Peyer's patch (tissue), 4 donors: ENCODE measurements at places on chromosomes 12 and 14. TPM values are rescaled to one million over a fixed set of nuclear protein-coding genes. Genes with fewer than 3 reads are reported as not detected.

DNA sequence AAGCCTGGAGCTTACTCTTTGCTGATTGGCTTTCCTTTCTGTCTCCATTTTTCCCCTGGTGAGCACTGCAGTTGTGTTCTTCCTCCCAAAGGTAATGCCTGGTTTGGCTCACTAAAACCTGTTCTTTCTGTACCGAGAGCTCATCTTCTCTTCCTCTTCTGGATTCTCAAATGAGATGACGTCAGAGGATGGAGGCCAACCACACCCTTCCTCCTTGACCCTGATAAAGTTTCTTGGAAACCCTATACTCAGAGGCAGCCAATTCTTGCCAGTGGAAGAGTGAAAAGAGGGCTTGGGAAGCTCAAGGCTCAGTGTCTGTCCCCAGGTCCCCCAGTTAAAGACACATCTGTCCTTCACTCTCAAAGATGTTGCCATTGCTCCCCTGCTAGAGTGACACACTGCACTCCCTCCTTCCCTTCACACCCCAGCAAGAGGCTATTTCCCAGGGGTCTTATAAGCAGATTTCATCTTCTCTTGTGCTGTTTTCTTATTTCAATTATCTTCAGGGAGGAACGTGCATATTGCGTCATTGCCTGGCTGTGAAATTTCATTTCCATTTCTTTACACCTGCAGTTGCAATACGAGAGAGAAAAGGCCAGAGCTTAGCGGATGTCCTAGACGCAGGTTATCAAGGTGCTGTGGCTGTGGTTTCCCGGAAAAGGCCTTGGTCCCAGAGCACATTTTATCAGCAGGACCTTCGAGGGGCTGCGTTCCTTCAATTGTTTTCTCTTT, 27.3 kb downstream of the NTF3 start:
- no peak for DNase-seq

GRCh38 chr14:100866666-100867630, 36.6 kb downstream of the RTL1 start:
- no peak for DNase-seq

DNA sequence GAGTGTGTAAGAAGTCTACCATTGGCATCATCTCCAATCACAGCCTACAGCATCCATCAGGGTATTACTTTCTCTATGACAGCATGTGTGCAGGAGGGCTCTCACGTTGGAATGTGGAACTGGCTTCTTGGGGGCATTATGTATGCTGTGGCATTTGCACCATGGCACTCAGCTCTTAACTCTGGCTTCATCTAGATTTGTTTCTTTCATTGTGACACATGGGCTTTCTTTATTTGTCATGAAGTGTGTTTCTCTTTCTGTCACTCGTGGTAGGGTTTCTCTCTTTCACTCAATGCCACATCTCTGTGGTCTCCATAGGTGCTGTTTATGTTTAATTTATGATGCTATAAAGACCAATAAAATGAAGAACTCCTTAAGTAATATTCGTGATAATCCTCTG, 191.2 kb upstream of the GARIN2 start:
- no peak for DNase-seq

DNA sequence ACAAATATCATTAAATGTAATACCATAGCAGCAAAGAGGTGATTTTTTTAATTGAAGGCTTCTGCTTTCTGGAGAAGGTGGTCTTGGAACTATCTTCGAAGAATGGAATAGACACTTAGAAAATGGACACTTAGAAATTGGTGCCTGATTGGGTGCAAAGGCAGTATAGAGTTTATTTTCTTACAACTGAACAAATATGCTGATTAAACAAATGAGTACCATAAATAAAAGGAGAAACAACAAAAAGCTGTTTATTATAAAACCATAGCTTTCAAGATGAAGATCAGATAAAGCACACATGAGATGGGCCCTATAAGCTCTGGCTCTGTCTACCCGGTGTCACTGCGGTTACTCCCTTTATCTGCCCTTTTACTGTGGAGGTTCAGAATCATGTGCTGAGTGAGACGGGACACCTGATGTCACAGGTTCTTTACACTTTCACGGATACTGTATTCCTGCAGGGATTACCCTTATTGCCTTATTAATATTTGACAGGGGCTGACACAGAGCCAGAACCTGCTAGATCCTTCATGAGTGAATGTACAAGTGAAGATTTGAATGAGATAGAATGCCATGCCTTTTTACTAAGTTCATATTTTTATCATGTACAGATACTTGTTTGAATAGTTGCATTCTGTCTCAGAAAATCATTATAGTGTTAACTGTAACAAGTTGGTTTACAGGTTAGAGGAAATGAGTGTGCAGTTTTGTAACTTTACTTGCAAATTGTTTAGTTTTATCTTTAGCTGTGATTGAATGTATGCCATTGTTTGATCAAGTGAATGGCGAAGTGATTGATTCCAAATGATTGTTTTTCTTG, 477.5 kb upstream of the RGS6 start:
- DNase-seq: no peak

PLEKHG7 gene
- total RNA-seq: 2.1 TPM

C3AR1 gene
- total RNA-seq: 1.7 TPM

DNA sequence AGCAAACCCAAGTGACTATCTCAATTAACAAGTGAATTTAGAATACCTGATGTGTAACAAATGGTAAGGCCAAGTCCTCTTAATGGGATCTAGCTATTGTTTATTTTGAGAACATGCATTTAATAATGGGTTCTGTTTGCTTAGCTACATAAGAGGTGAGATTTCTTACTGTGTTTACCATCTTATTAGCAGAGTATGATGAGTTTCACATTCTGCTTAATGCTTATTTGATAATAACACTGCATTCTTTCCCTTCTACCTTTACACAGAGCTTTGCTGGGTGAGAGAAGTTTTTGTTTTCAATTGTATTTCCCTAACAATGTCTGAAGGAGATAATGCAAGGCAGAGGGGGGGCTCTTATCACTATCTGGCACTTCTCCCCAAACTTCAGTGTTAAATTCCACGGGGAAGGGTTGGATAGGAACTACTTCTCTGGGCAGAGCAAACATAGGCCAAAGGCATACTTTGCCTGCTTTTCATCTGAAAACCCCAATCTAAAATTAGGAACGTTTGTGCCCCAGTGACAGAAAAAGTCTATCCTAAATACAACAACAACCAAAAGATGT, 129.0 kb upstream of the ATXN7L3B start:
- DNase-seq: no peak

INSM2 gene
- total RNA-seq: not detected

DNA sequence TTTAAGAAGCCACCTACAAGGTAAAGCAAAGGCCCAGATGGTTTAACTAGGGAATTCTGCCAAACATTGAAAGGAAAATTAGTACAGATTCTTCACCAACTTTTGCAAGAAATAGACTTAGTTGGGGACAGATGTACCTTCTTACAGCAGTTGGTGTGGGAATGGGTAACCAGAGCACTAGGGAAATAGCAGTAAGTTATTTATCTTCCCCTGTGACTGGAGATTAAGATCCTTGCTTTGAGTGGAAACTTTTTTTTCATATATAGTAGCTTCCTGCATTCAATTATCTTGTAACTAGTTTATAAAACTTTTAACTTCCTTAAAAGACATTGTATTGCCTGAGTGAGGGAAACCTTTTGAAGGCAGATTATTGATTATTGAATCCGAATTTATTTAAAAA, 44.2 kb downstream of the ARID2 start:
- no peak for DNase-seq

GRCh38 chr14:88297306-88297705, 25.8 kb downstream of the KCNK10 start:
- DNase-seq: no peak

GRCh38 chr12:92098594-92099380, 46.9 kb downstream of the BTG1 start:
- no peak for DNase-seq

GRCh38 chr14:61222388-61222787, 58.8 kb downstream of the TMEM30B start:
- DNase-seq: no peak

DNA sequence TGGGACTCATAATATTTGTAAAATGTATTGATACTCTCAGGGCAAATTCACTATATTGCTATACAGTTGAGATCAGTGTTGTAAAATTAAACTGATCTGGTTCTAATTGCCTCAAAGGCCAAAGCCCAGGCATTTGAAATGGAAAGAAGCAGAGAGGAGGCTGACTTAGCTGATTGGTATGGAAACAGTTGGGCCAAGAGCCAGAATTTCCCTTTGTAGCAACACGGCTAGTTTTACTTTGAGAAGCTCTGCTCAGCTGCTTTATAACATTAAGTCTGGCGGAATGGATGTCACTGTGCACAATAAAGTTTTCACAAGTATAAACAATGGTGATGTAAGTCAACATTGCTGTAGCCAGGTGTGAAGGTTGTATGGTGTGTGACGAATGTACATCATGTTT, 186.4 kb downstream of the MSRB3 start:
- DNase-seq: no peak

PDZRN4 gene
- total RNA-seq: 14.0 TPM

SYT1 gene
- 1.6 TPM for total RNA-seq

GRCh38 chr12:76627346-76628135, 68.0 kb upstream of the OSBPL8 start:
- DNase-seq: no peak

- no peak for DNase-seq
These were observed 386.9 kb downstream of the ZFP36L1 start for GRCh38 chr14:68405961-68406360.

DNA sequence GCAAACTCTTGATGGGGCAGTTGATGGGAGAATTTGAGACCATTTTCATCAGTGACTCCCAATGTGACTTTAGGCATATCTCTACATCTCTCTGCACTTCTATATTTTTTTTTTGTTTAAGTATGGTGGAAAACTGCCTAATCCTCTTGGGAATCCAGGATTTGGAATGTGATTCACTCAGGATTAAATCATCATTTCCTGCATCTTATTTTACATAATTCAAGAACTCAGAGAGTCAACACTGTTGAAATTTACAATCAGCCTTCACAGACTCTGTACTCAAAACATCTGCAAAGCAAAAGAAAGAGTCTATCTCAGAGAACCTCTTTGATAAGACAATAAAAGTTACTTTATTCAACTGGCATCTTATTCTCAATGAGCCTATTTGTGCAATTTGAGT, 260.7 kb upstream of the NOS1 start:
- no peak for DNase-seq

DNA sequence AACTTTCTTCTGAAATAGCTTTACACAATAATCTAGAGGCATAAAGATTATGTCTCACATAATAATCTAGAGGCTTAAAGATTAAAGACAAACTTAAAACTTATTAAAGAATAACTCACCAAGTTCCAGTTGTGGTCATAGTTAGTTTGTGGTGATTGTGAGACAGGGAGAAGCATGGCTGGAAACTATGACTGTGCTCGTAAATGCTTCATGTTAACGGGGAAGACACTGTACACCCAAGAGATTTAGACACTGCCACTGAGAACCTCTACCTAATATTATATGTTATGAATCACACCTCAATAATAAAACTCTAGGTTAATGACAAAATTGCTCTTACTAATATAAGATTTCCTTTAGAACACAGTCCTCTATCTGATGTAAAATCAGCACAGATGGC, 541.6 kb downstream of the TMEM121 start:
- no peak for DNase-seq

GRCh38 chr14:83301791-83302190, 1768.1 kb upstream of the SEL1L start:
- DNase-seq: no peak

PRKAB1 gene
- total RNA-seq: 58.5 TPM

GRCh38 chr12:80038062-80038560, 61.2 kb upstream of the OTOGL start:
- no peak for DNase-seq
